ENCODE measurements at places on chromosomes 4 and X.

DNA sequence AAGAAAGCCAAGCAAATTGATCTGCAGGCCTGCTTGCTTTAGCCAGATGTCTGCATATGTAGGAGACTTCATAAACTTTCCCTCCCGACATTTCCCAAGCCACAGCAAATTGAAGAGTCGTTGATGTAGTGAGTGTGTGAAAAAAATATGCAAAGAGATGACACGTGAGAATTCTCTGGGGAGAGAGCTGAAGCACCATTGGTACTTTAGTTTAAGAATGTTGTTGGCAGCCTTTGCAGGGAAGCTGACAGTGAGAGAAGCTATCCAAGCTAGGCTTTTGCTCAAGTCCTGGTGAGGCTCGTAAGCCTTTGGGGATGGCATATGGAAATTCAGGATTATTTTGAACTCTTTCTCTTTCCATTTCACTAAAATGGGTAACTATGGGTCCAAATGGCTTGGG, 87.5 kb downstream of the GLRA2 start:
- no peak for DNase-seq

GRCh38 chr4:9933956-9934355, 87.3 kb downstream of the SLC2A9 start:
- no peak for DNase-seq

GRCh38 chrX:112270991-112271390, 188.4 kb upstream of the TRPC5 start:
- no peak for DNase-seq

GRCh38 chr4:104064646-104065577, 345.1 kb upstream of the TACR3 start:
- no peak for DNase-seq

DNA sequence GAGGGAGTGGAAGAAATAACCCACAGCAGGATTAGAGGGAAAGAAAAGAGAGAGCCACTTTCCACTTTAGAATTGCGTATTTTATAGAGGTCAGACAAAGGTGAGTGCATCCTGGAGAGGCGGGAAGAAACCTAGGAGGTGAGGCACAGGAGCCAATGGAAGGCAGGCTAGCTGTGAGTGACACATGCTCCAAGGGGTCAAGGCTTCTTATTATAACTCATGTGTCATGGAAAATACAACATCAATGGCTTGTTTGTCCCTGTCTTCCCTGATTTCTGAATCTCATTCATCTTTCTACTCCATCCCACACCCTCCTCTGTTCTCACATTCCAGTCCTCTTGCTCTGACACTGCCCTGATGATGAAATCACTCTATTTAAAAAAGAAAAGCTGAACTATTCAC, 14.4 kb downstream of the ANXA3 start:
- no peak for DNase-seq

GRCh38 chr4:32847461-32847860, 2127.3 kb downstream of the PCDH7 start:
- DNase-seq = no peak

DNA sequence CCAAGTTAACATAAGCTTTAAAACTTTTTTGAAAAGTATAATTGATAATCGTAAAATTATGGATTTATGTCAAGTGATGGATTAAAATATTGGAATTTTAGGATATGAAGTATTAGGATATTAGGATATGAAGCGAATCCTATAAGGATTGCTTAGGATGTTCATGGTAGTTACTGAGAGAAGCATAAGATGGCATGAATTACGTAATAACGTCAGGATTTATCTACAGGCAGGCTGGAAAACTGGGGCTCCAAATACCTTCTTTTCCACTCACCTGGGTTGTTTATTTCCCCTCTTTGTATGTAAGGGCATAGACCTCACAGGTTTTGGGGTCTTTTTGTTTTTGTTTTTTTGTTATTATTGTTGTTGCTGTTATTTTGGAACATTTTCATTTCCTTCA, 65.2 kb upstream of the TMEM33 start:
- no peak for DNase-seq

GRCh38 chrX:130263016-130263415, 5.7 kb downstream of the ZNF280C start:
- no peak for DNase-seq

DNA sequence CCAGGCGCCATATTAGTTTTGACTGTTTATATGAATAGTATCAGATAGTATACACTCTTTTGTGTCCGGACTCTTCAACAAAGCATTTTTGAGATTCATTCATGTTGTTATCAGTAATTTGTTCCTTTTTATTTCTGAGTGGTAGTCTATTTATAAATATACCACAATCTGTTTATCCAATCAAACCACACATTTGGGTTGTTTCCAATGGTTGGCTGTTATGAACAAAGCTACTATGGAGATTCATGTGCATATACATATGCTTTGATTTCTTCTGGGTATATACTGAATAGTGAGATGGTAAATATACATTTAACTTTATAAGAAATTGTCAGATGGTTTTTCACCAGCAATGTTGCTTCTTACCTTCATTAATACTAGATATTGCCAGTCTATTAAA, 36.8 kb upstream of the TAPT1 start:
- DNase-seq = no peak

- DNase-seq = no peak
These were observed 69.8 kb downstream of the PAPSS1 start for GRCh38 chr4:107650251-107650650.

- no peak for DNase-seq
These were observed 2.8 kb downstream of the DCUN1D4 start for GRCh38 chr4:51845711-51846110.
